ENCODE measurements at places on chromosomes 1 and 21. TPM values are rescaled to one million over a fixed set of nuclear protein-coding genes. Genes with fewer than 3 reads are reported as not detected.

The LCE1A gene
- total RNA-seq = not detected

The ICOSLG gene
- 4.7 TPM for total RNA-seq

The LIPI gene
- total RNA-seq = not detected

The ITLN2 gene
- not detected for total RNA-seq

The BMP8B gene
- total RNA-seq = not detected

The PADI1 gene
- total RNA-seq = not detected

The CELA3B gene
- not detected for total RNA-seq

The SSU72 gene
- 145 TPM for total RNA-seq

The RXFP4 gene
- not detected for total RNA-seq

The FCRL4 gene
- total RNA-seq = 0.48 TPM

The ESRRG gene
- total RNA-seq = 0.79 TPM

The UBE2Q1 gene
- 85.4 TPM for total RNA-seq

The C1orf116 gene
- 0.86 TPM for total RNA-seq

The AGO4 gene
- total RNA-seq = 10.0 TPM

The RABGGTB gene
- total RNA-seq = 108 TPM

The NR5A2 gene
- 0.39 TPM for total RNA-seq

The MAGI3 gene
- 15.1 TPM for total RNA-seq

The SLC25A34 gene
- 1.0 TPM for total RNA-seq

The OR14K1 gene
- total RNA-seq = not detected

The ITGB3BP gene
- 13.6 TPM for total RNA-seq

The OBSCN gene
- total RNA-seq = 11.1 TPM
